ENCODE measurements at places on chromosomes 13 and 19. TPM values are rescaled to one million over a fixed set of nuclear protein-coding genes. Genes with fewer than 3 reads are reported as not detected.
A peak's percentile ranks its signal among the peaks of the same experiment; 100 is the strongest.

DNA sequence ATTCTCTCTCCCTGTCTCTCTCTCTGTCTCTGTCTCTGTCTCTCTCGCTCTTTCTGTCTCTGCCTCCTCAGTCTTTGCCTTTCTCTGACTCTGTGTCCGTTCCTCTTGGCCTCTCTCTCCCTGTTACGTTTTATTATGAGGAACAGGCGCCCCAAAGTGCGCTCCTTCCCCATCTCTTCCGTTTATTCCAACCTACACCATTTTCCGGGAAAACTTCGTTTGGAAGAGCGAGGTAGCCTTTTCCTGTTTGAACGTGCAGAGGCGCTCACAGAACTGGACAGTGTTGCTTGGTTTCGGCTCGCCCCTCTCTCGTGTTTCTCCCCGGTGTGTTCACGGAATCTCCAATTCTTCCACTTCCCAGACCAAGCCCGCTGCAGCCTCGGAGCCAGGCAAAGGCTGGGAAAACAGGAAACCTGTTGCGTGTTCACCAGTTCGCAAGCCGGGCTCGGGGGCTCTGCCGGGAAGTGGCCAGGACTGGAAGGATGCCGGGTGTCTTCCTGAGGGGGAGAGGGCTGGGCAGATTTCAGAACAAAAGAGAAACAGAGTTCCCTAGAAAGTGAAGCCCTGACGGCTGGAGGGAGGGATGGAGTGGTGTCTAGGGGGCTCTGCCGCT lies 605 bp downstream of the TMEM255B start:
- DNase-seq = peak; percentile 81
- no peaks in the 10 kb centered on the region for H3K36me3 ChIP-seq
- H3K27ac ChIP-seq = peak overlapping the region; percentile 95
- H3K4me3 ChIP-seq = peak overlapping the region; percentile 85
- H3K4me1 ChIP-seq = no peaks in the 10 kb centered on the region

DNA sequence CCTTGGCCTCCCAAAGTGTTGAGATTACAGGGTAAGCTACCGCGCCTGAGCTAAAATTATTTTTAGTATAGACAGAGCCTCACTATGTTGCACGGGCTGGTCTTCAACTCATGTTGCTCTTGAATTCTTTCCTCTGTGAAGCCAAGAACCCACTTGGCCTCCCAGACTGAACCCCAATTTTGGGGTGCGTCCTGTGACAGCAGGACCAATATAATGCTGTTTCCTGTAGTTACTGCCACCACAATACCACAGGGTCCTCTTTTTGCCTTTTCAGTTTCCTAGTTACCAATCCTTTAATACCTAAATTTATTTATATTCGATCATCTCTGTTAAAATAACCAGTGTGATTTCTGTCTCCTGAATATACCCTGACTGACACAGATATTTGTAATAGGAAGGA lies 32.9 kb downstream of the TSKS start:
- H3K36me3 ChIP-seq = no peaks in the 10 kb centered on the region
- no peak overlapping the region for H3K4me3 ChIP-seq
- no peaks in the 10 kb centered on the region for H3K27me3 ChIP-seq

DNA sequence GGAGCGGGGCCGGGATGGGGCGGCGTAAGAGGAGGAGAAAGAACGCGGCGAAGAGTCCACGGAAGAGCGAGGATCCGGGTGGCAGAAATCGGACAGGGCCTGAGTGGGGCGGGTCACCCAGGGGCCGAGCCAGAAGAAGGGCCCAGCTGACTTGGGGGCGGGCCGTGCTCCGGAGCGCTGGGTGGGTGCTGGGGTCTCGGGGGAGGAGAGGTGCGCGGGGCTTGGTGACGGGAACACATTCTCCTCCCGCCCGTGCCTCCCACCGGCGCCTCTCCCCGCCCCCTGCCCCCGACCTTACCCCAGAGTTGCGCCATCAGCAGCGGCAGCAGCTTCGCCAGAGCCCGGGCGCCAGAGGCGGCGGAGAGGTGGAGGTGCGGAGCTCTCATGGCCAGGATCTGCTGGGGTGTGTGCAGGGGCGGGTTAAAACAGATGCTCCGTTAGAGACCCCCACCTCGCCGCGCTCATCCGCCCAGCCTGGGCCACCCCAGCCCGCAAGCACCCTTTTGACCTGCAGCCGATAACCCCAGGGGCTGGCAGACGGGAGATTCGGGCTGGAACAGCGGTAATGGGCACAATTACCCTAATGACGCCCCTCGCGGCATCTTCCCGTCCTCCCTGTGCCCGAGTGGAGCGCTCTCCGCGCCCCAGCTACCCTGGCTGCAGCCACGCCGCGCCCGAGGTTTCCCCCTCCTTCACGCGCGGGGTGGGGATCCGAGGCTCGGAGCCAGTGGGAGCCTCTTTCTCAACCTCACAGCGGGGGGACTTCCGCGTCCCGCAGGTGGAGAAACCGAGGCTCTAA lies 565 bp downstream of the KLK10 start:
- peaks cover 42% of the 10 kb centered on the region for H3K4me1 ChIP-seq
- H3K27me3 ChIP-seq = peaks cover 42% of the 10 kb centered on the region
- no peaks in the 10 kb centered on the region for H3K36me3 ChIP-seq
- DNase-seq = no peak
- H3K27ac ChIP-seq = no peak overlapping the region
- peak overlapping the region; percentile 9 for H3K4me3 ChIP-seq

DNA sequence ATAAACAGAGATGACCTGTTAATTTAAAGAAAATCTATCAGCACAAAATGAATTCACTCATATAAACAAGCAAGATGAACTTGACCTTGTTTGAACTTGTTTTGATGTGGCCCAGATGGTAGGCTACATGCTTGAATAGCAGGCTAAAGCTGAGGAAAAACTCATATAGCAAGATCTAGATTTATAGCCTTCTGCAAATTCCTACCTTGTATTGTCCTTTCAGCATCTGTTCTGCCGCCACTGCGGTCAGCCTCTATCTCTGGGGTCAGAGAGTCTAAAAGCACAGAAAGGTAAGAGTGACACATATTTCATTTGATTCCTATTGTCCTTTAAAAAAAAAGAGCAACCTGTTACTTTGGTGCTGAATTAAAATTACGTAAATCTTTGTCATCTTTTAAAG lies 392.1 kb downstream of the DACH1 start:
- no peaks in the 10 kb centered on the region for H3K4me1 ChIP-seq
- DNase-seq = no peak
- no peaks in the 10 kb centered on the region for H3K27me3 ChIP-seq
- peak overlapping the region; percentile 0 for H3K4me3 ChIP-seq
- peak overlapping the region; percentile 32 for H3K27ac ChIP-seq

DNA sequence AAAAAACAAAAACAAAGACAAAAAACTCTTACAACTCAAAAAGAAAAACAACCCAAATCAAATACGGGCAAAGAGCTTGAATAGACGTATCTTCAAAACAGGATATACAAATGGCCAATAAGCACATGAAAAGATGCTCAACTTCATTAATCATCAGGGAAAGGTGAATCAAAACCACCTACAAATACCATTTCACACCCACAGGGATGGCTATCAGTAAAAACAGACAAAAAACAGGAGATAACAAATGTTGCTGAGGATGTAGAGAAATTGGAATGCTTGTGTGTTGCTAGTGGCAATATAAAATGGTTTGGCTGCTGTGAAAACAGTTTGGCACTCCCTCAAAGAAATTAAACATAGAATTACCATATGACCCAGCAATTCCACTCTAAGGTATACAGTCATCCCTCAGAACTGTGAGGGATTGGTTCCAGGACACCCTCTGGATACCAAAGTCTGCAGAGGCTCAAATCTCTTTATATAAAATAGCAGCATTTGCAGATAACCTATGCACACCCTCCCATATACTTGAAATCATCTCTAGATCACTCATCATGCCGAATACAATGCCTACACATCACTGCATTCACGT lies 29.7 kb downstream of the MLLT1 start:
- DNase-seq = no peak
- H3K4me3 ChIP-seq = no peak overlapping the region
- H3K36me3 ChIP-seq = no peaks in the 10 kb centered on the region
- no peak overlapping the region for H3K27ac ChIP-seq
- H3K27me3 ChIP-seq = no peaks in the 10 kb centered on the region

GRCh38 chr13:112333756-112334543 lies 42.2 kb upstream of the SPACA7 start:
- no peak overlapping the region for H3K27ac ChIP-seq
- no peak for DNase-seq
- no peaks in the 10 kb centered on the region for H3K27me3 ChIP-seq
- H3K36me3 ChIP-seq = no peaks in the 10 kb centered on the region

DNA sequence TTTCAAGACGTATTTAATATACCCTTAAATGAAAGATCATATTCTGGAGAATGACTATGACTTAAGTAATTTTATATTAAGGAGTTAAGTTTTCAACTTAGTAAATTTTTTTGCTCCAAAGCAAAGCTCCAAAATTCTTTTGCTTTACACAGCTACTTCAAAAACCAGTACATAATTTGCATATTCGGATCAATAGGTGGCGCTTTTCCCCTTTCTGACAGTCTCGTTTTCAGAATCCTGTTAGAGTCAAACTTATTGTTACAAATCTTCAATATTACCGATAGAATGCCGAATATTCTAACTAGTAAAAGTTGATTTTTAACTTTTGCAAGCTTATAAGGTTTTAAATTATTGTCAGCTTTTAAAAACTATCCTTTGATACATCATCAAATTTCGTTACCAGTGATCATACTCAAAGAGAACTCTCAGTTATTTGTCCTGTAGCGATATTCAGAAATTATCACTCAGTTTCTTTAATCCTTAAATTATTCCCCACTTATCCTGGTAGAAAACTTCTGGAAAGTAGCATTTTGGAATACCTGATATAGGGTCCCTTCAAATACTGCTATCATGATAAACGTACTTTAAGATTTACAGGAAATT lies 852.7 kb upstream of the KLHL1 start:
- DNase-seq = no peak
- no peaks in the 10 kb centered on the region for H3K36me3 ChIP-seq
- no peaks in the 10 kb centered on the region for H3K27me3 ChIP-seq

DNA sequence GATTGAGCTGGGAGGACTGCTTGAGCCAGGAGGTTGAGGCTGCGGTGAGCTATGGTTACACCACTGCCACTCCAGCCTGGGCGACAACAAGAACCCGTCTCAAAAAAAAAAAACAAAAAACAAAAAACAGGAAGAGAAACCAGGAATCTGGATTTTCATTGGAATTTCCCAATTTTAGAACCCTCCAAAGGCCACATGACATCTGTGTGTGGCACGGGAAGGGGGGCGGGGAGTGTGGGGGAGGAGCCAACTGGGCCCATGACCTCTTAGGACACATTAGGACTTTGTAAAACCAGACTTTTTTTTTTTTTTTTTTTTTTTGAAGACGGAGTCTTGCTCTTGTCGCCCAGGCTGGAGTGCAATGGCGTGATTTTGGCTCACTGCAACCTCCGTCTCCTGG lies 21.2 kb upstream of the MYDGF start:
- no peak overlapping the region for H3K4me3 ChIP-seq
- no peak for DNase-seq
- no peaks in the 10 kb centered on the region for H3K4me1 ChIP-seq
- H3K27ac ChIP-seq = no peak overlapping the region
- H3K36me3 ChIP-seq = peaks cover 93% of the 10 kb centered on the region

NLRP11 gene
- total RNA-seq = 0.22 TPM

DNA sequence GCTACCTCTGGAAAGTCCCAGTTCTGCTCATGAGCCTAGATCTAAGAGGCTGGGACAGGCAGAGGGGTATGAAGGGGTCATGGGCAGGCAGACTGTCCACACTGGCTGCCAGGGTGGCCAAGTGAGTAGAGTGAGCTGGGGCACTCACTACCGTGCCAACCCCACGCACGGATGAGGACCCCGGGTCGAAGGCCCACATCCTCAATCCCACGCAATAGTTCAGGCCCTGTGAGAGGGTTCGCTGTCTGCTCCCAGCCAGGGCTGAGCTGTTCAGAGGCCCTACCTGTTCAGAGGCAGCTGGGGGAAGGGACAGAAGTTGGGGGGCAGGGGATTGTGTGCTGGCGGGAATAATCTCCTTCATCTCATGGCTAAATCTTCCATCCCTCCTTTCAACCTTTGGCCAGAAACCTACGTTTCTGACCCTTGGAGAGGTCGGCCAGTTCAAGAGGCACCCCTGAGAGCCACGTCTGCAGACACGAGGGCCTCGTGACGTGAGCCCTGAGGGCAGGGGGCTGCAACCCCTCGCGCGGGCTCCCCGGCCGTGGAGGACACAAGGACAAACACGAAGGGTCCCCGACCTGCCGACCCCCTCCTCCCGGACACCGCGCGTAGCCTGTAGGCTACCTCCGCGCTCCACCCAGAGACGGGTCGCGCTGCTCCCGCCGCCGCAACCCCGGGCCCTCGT lies 1.0 kb upstream of the RPS5 start:
- no peaks in the 10 kb centered on the region for H3K36me3 ChIP-seq
- H3K27me3 ChIP-seq = no peaks in the 10 kb centered on the region
- DNase-seq = peak; percentile 78

DNA sequence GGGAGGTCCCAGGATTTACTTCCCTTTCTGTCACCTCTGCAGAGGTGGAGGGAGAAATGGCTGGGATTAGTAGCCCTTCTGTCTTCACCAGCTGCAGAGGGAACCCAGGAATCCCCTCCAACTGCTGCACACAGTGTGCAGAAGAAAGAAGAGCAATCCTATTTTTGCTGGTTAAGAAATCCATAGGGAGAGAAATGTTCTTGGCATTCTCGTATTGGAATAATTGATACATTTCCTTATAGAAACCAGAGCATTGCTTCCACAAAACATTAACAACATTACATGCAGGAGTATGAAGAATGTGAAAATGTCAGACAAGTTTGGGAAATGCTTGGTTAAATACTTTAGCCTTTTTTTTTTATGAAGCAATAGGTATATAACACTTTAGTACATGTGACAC lies 48.3 kb upstream of the KLF12 start:
- H3K4me3 ChIP-seq = no peak overlapping the region
- H3K27me3 ChIP-seq = no peaks in the 10 kb centered on the region
- H3K4me1 ChIP-seq = no peaks in the 10 kb centered on the region
- H3K36me3 ChIP-seq = no peaks in the 10 kb centered on the region
- no peak overlapping the region for H3K27ac ChIP-seq

- H3K27ac ChIP-seq = no peak overlapping the region
- H3K27me3 ChIP-seq = no peaks in the 10 kb centered on the region
- peaks cover 85% of the 10 kb centered on the region for H3K4me1 ChIP-seq
- no peak for DNase-seq
- no peaks in the 10 kb centered on the region for H3K36me3 ChIP-seq
- no peak overlapping the region for H3K4me3 ChIP-seq
Measured at GRCh38 chr19:45180936-45181335, 2.4 kb downstream of the BLOC1S3 start.

PTGER1 gene
- total RNA-seq = 4.6 TPM

DNA sequence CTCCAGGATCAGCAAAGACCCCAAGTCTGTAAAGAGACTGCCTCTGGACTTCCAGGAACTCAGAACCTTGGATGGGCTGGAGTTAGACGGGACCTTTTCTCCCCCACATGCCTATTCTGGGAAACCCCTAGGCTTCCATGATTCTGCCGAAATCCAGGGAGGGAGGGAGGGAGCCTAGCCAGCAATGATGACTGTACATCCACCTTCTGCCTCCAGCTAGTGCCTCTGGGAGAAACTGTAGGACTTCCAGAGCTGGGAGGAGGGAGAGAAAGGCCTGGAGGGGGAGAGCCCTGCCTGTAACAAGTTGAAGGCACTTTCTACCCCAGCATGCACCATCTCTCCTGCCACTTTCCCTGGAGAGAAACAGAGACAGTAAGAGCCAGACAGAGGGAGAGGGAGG lies 6.0 kb upstream of the HAS1 start:
- no peak overlapping the region for H3K27ac ChIP-seq
- no peak overlapping the region for H3K4me3 ChIP-seq
- no peaks in the 10 kb centered on the region for H3K36me3 ChIP-seq
- no peaks in the 10 kb centered on the region for H3K4me1 ChIP-seq
- no peak for DNase-seq

PCDH20 gene
- 1.3 TPM for total RNA-seq

- peak; percentile 30 for DNase-seq
- H3K36me3 ChIP-seq = no peaks in the 10 kb centered on the region
- H3K27ac ChIP-seq = no peak overlapping the region
- H3K4me1 ChIP-seq = no peaks in the 10 kb centered on the region
- peaks cover 16% of the 10 kb centered on the region for H3K27me3 ChIP-seq
Measured at GRCh38 chr13:111398196-111398595, 77.8 kb downstream of the TEX29 start.
